Diencephalon (tissue), 1 donor: ENCODE measurements at places on chromosomes 3 and 15. TPM values are rescaled to one million over a fixed set of nuclear protein-coding genes. Genes with fewer than 3 reads are reported as not detected.

The RAB7A gene
- 55.6 TPM for total RNA-seq

The PDZRN3 gene
- total RNA-seq: 35.5 TPM

The MITF gene
- total RNA-seq: 4.4 TPM

The NLGN1 gene
- 99.4 TPM for total RNA-seq

The ANKRD63 gene
- 2.3 TPM for total RNA-seq

The TNFAIP8L3 gene
- total RNA-seq: 5.5 TPM

The GLDN gene
- total RNA-seq: 5.3 TPM

The NSUN3 gene
- 30.4 TPM for total RNA-seq

The TIGIT gene
- not detected for total RNA-seq

The FES gene
- total RNA-seq: 6.0 TPM

The RYK gene
- 86.3 TPM for total RNA-seq

The TTC23 gene
- 9.7 TPM for total RNA-seq

The TGFBR2 gene
- total RNA-seq: 9.9 TPM

The ROBO1 gene
- 193 TPM for total RNA-seq

The CELF6 gene
- total RNA-seq: 19.8 TPM

The ZNF860 gene
- 6.7 TPM for total RNA-seq

The RAD54L2 gene
- total RNA-seq: 25.8 TPM

The ALDH1L1 gene
- 8.5 TPM for total RNA-seq

The GREM1 gene
- under 0.01 TPM for total RNA-seq

The FHIT gene
- total RNA-seq: 174 TPM

The SELENOT gene
- total RNA-seq: 144 TPM

The CACNA2D3 gene
- 69.7 TPM for total RNA-seq

The KLHL24 gene
- total RNA-seq: 180 TPM

The TTLL13 gene
- total RNA-seq: not detected

The LNP1 gene
- total RNA-seq: 16.6 TPM

The CLDN18 gene
- not detected for total RNA-seq

The SERPINI2 gene
- 3.7 TPM for total RNA-seq

The CPNE9 gene
- total RNA-seq: 12.7 TPM

The CLEC3B gene
- total RNA-seq: 34.4 TPM

The SST gene
- total RNA-seq: 80.5 TPM

The CGGBP1 gene
- 142 TPM for total RNA-seq

The TNNC1 gene
- total RNA-seq: not detected

The C15orf62 gene
- total RNA-seq: 0.46 TPM

The RBPMS2 gene
- total RNA-seq: 0.46 TPM

The ARNT2 gene
- total RNA-seq: 73.4 TPM

The PATL2 gene
- total RNA-seq: not detected

The PDE12 gene
- total RNA-seq: 19.6 TPM

The MORC1 gene
- total RNA-seq: 0.23 TPM

The CHCHD4 gene
- 12.2 TPM for total RNA-seq

The ALPK3 gene
- 2.5 TPM for total RNA-seq

The HHLA2 gene
- total RNA-seq: not detected

The GOLGA8N gene
- total RNA-seq: 4.6 TPM

The RAB6B gene
- 160 TPM for total RNA-seq

The IGF2BP2 gene
- total RNA-seq: 19.6 TPM

The MCF2L2 gene
- 60.9 TPM for total RNA-seq

The CLDN16 gene
- 0.46 TPM for total RNA-seq

The ISG20 gene
- under 0.01 TPM for total RNA-seq

The IGSF10 gene
- total RNA-seq: 4.8 TPM

The KNG1 gene
- not detected for total RNA-seq

The DNAH1 gene
- total RNA-seq: 2.5 TPM

The ATP6V1A gene
- 284 TPM for total RNA-seq

The HDC gene
- total RNA-seq: 22.1 TPM

The LRRC15 gene
- not detected for total RNA-seq

The ADGRG7 gene
- total RNA-seq: not detected

The SRGAP3 gene
- 106 TPM for total RNA-seq

The SATB1 gene
- total RNA-seq: 44.5 TPM

The EIF4A2 gene
- 877 TPM for total RNA-seq

The WDR72 gene
- total RNA-seq: 0.46 TPM
